NCI-H1930 (cell line): ENCODE measurements at places on chromosomes 1 and 21.

- no peak for DNase-seq
Measured at GRCh38 chr1:6445062-6445763, 20.6 kb downstream of the ESPN start.

GRCh38 chr21:34883491-34884271, 165.4 kb downstream of the RUNX1 start:
- DNase-seq = no peak

DNA sequence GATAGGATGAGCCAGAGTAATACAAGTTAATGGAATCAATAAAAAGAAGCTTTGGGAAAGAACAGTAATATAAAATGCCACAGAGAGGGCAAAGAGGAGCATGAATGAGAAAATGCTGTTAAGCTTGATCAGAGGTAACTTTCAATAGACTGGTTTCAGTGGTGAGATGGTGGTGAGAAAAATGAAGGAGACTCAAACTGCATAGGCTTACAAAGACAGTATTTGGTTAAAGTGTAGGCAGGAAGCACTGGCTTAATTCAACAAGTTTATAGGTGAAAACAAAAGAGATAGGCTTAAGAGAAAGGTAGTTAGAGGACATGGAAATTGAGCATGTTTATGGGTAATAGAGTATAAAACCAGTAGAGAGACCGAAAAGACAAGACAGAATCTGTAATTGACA, 298.6 kb upstream of the ADAMTS5 start:
- no peak for DNase-seq

- DNase-seq = no peak
Measured at GRCh38 chr1:86285796-86286195, 110.3 kb downstream of the ODF2L start.

GRCh38 chr1:27298632-27299384, 23.2 kb upstream of the TMEM222 start:
- DNase-seq = no peak

- DNase-seq = no peak
Measured at GRCh38 chr1:6041432-6042062, 4.1 kb upstream of the KCNAB2 start.

DNA sequence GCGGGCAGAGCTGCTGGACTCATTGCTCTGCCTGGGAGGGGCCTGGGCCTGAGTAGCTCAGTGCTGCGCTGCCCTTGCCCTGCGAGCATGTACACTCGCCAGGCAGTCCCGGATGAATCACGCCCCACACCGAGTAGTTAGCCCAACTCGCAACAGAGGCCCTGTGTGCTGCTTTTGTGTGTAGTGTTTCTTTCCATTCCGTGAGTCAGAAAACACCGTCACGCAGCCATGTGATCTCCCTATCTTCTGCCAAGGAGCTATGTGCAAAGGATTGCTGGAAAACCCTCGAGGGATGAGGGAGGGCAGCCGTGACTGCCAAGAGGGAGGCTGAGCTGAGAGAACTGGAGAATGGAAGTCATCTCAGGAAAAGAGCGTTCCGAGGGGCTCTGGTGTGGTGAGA, 37.3 kb downstream of the NENF start:
- DNase-seq = no peak

- no peak for DNase-seq
Measured at GRCh38 chr21:38839328-38840286, 33.9 kb downstream of the ETS2 start.

GRCh38 chr1:202047977-202048376, 37.6 kb downstream of the ELF3 start:
- DNase-seq = no peak

DNA sequence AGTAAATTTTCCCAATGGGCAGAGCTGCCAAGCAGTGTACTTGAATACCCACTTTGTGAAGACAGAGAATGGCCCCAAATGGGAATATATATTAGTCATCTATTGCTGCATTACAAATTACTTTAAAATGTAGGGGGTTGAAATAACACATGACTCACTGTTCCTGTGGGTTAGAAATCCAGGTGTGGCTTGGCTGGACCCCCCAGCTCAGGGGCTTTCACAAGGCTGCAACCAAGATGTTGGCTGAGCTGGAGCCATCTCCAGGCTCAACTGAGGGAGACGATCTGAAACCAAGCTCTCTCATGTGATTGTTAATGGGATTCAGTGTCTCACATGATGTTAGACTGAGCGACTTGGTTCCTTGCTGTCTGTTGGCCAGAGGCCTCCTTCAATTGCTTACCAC, 33.4 kb upstream of the ARHGAP29 start:
- no peak for DNase-seq

DNA sequence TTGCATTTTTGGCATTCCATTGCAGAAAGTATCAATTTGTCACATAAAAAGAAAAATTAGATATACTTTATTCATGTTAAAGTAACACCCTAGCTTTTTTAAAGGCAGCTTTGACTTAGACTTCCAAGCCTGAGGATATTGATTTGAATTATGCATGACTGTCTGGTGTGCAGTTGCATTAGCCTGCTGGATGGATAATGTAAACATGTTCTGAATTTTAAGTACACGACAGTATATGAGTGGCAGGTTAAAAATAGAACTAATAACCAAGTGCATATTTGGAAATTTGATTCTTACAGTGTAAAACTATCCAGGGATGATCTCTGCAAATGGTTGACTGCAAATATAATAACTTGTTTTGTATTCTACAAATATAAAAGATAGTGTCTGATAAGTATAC, 124.0 kb downstream of the SYT14 start:
- no peak for DNase-seq

GRCh38 chr1:64308866-64309265, 105.4 kb downstream of the UBE2U start:
- DNase-seq = no peak

DNA sequence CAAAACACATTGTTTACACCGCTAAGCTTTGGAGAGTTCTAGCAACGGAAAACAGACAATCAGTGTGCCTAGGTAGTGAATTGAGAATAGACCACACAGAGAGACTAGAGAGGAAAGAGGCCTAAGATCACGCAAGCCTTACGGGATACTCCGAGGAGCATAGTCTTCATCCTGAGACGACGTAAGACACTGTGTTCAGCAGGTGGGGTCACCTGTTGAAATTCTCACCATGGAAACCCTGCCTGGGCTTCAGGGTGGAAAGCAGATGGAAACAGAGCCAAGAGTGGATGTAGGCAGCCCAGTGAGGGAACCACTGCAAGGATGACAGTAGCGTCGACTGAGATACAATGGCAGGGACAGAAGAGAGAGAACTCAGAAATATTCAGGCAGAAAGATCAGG, 40.2 kb downstream of the COA6 start:
- no peak for DNase-seq

GRCh38 chr1:203898458-203899352, 37.3 kb downstream of the SNRPE start:
- no peak for DNase-seq

DNA sequence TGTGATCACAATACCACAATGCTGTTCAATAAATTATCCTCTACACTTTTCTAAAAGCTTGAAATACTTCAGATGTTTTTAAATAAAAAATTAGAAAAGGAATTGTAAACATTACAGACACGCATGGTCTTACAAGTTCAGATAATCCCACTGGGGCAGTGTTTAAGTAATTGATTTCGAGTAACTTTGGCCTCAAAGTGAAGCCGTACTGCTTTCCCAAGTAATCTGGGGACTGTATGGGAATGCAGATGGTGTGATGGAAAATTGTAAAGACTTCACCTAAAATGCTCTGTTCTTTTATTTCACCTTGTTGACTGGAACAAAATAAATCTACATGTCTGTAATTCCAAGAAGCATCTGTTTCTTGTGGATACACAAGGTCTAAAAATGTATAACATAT, 401.7 kb upstream of the LYPLAL1 start:
- DNase-seq = no peak

DNA sequence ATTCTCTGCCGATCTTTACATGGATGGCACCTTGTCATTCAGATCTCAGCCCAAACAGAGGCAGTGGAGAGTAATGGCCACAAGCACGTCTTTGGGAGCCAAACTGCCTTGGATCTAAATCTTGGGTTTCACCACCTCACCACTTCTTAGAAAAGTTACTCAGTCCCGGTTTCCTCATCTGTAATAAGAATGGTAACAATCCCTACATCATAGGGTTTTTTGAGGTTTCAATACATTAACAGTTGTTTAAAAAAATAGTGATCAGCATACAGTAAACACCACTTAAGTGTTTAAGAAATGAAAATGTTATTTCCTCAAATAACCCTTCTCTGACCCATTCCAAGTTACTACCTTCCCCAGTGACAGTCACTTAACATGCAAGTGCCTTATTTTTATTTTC, 38.5 kb upstream of the KCNA3 start:
- DNase-seq = no peak

GRCh38 chr1:177444997-177445746, 274.4 kb downstream of the BRINP2 start:
- no peak for DNase-seq

DNA sequence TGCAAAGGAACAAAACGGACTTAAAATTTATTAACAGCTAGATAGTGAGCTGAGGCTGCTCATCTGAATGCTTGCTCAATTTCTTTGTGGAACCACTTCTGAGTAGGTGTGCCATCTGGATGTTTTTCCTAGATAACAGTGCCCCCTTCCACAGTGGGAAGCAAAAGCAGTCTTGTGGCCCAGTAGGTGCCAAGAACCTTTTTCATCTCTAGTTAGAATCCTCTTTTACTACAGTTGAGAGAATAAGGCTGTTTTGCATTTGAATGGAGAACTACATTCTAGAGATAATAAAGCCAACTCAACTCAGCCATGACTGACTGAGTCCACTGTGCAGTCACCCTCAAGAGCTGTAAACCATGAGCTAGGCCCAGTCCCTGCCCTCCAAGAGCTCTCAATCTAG, 13.3 kb downstream of the F3 start:
- no peak for DNase-seq

- DNase-seq = no peak
Measured at GRCh38 chr1:67479146-67479891, 49.1 kb upstream of the SERBP1 start.

DNA sequence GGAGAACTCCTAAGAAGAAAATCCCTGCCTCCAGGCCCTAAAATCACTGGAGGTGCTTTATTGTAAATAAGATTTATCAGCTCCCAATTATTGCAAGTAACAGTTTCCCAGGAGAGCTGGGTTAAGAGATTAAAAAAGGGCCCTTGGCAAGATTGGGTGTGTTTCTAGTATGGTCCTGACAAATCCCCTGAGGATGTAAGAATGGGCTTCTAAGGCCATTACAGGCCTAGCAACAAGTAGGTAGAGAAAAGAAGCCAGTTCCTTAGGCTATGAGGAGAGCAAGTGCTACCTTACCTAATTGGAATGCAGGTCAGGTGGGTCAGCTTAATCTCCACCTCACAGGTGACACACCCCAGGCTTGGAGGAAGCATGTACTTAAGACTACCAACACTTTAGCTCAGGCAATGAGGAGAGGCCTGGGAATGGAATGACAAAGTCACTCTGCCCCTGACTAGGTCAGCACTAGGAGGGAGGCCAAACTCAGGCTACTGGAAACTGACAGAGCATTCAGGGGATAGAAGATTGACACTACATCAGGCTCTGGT, 6.8 kb upstream of the OTUD7B start:
- no peak for DNase-seq

DNA sequence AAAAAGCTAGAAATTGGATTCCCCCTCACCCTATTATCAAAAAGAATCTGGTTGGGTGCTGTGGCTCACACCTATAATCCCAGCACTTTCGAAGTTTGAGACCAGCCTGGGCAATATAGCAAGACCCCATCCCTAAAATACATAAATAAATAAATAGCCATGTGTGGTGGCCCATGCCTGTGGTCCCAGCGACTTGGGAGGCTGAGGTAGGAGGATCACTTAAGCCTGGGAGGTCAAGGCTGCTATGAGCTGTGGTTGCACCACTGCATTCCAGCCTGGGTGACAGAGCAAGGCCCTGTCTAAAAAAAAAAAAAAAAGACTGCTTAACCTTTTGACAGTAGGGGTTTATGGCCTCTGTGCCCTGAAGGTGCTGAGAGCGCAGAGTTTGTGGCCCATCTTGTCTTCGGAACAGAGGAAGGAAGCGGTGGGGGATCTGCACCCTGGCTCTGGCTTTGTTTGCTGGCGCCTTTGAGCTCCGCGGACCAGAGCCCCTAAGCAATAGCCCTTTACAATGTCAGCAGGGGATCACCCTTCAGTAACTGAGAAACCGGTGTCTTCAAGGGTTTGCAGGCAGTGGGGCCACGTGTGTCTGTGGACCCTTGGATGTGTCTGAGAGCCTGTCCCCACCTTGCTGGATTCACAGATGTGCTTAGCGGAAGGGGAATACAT, 22.1 kb downstream of the SLC2A7 start:
- DNase-seq = no peak

GRCh38 chr1:65253800-65254319, 55.5 kb upstream of the DNAJC6 start:
- DNase-seq = no peak

DNA sequence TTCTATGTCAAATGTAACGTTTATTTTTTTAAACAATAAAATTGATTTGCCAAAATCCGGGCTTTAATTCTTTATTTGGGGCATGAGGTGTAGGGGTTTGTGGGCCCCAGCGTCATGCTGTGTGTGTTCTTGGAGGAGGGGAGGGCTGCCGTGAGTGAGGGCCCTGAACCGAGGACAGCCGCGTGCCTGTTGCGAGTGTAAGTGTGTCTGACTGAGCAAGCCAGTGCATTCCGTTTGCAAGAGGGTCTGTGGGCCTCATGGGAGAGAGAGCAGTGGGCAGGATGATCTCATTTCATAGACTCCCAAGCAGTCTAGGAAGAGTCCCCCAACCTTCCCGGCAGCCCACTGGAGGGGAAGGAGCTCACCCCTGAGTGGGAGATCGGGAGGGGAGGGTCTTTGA, 21.4 kb upstream of the SPSB1 start:
- no peak for DNase-seq

DNA sequence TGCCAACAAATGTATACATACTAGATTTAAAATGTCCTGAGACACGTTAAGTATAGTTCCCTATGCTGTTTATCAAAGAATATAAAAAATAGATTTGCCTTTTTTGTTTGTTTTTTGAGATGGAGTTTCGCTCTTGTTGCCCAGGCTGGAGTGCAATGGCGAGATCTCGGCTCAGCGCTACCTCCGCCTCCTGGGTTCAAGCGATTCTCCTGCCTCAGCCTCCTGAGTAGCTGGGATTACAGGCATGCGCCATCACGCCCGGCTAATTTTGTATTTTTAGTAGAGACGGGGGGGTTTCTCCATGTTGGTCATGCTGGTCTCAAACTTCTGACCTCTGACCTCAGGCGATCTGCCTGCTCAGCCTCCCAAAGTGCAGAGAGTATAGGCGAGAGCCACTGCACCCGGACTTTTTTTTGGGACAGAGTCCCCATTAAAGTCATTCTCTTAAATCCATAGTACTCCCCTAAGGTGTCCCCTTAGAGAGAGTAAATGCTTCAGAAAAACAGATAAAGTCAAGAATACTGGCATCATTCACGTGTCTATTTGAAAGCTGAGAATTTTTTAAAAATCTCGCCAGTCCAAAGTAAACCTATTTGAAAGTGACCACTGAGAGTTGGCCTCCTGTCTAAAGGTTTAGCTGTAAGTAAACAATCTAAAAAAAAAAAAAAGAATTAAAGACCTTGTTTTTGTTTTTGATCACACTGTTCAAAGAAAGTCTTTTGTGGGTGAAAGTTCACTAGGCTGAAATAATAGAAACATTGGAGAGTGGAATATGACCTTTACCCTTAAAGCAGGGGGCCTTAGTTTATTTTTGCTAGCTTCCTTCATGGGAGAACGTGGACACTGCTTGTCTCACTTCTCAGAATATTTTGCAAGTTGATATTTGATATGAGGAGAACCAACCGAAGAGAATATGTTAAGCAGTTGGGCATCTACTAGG, 48.0 kb upstream of the SLC16A1 start:
- no peak for DNase-seq

- no peak for DNase-seq
Measured at GRCh38 chr1:16219968-16220500, 7.6 kb upstream of the ARHGEF19 start.

GRCh38 chr1:215111916-215112315, 29.4 kb downstream of the KCNK2 start:
- no peak for DNase-seq
